ENCODE measurements at places on chromosomes 3 and 15. TPM values are rescaled to one million over a fixed set of nuclear protein-coding genes. Genes with fewer than 3 reads are reported as not detected.

The GOLGA6L7 gene
- not detected for total RNA-seq

The PARP9 gene
- 5.8 TPM for total RNA-seq

The SLC2A2 gene
- not detected for total RNA-seq

The GPR15 gene
- total RNA-seq, result not detected

The PRICKLE2 gene
- 2.5 TPM for total RNA-seq

The TM4SF1 gene
- total RNA-seq, result 948 TPM

The NOX5 gene
- total RNA-seq, result 0.13 TPM

The IGF2BP2 gene
- total RNA-seq, result 14.0 TPM

The PIK3CB gene
- total RNA-seq, result 17.2 TPM

All from A549 treated with Hydrocortisone at 1 μM for 4 hours (cell line).